ENCODE measurements at places on chromosomes 11 and 22. TPM values are rescaled to one million over a fixed set of nuclear protein-coding genes. Genes with fewer than 3 reads are reported as not detected.

DNA sequence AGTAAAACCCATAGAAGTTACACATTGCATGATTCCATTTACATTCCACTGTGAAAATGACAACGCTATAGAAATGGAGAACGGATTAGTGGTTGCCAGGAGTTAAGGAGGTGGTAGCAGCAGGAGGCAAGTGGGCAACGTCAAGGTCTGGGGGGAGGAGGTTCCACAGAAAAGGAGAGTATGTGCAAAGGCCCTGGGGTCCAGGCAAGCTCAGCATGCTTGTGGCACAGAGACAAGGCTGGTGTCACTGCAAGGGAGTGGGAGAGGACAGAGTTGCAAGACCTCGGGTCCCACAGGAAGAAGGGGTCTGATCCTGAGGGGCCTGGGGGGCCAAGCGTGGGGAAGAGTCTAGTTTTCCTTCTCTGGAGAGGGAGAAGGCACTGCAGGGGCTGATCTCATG, 240.8 kb downstream of the MN1 start:
- DNase-seq, result no peak

GRCh38 chr11:20274031-20274430, 89.5 kb upstream of the HTATIP2 start:
- DNase-seq, result no peak

GRCh38 chr22:38317995-38318715, 922 bp upstream of the CSNK1E start:
- peak; percentile 75 for DNase-seq

GRCh38 chr11:69052343-69053168, 3.8 kb downstream of the TPCN2 start:
- no peak for DNase-seq

DNA sequence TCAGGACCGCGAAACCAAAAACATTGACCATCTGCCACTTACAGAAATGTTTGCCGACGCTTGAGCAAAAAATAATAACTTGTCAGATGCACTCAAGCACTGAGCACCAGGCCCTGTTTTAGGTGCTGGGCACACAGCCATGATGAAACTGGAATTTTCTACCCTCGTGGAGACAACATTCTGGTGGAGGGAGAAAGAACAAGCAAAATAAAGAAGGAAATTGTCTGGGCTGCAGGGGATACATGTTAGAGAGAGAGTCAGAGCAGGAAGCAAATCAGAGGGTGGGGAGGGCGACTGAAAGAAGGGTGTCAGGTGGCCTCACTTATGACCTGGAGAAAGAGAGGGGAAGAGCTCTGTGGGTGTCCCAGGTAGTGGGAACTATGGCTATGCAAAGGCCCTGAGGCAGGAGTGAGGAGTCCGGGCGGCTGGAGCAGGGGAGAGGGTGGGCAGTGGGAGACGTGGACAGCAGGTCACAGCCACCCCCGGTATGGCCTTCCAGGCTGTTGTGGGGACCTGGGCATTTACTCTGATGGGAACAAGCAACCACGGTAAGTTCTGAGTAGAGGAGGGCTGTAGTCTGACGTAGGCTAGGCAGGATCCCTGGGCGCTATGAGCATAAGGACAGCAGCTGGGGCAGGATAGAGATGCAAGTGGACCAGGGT, 78.8 kb downstream of the MYEOV start:
- no peak for DNase-seq

DNA sequence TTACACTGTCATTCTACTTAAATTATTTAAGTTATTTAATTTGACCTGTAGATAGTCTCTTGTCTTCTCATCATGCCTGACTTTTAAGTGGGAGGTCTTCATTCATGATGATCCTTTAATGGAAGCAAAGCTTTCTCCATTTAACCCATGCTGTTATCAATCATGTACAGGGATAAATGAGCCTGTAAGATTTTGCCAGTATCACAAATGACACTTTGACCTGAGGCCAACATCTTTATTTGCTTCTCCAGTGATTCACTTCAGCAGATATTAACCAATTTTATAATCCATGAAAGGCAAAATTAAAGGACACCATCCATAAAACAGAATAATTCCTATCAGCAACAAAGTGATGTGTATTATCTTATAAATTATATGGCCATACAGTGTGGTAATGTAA, 7.7 kb downstream of the CCDC73 start:
- DNase-seq, result no peak

GRCh38 chr11:21476588-21476987, 716.3 kb upstream of the ANO5 start:
- no peak for DNase-seq

GRCh38 chr11:69637198-69637940, 3.6 kb upstream of the CCND1 start:
- DNase-seq, result no peak

- DNase-seq, result no peak
These were observed 311.0 kb downstream of the SBF2 start for GRCh38 chr11:9982796-9983579.

SMC1B gene
- total RNA-seq, result not detected

LDLRAD3 gene
- 7.7 TPM for total RNA-seq

C11orf91 gene
- not detected for total RNA-seq

Measured in lower lobe of right lung (tissue), 2 donors.